ENCODE measurements at places on chromosomes 5 and 9. TPM values are rescaled to one million over a fixed set of nuclear protein-coding genes. Genes with fewer than 3 reads are reported as not detected.

BTNL3 gene
- 0.29 TPM for total RNA-seq

FOXI1 gene
- total RNA-seq, result not detected

FAM169A gene
- total RNA-seq, result 0.16 TPM

PCDHGB4 gene
- 3.2 TPM for total RNA-seq

CACFD1 gene
- 9.3 TPM for total RNA-seq

MLANA gene
- total RNA-seq, result not detected
